Fibroblast of lung (primary cell): ENCODE measurements at places on chromosomes 4 and X.

- DNase-seq = no peak
Observed at GRCh38 chr4:165560941-165561340, 182.1 kb downstream of the CPE start.

GRCh38 chrX:55005256-55005655 is 5.1 kb downstream of the APEX2 start:
- no peak for DNase-seq

DNA sequence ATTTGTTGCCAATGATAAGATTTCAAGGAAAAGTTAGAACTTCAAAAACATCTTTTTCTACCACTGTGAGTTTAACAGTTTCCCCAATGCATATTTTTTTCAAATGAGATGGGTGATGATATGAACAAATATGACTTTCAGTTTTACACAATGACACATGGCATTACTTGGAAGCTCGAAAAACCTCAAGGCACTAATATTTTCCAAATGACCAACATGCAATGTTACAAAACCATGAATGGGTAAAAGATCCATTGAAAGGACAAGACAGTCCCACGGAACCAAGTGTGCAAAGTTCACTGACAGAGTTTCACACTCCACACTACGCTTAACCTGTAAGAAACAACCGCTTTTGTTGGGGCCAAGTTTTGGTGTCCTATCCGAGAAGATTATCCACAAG is 84.5 kb downstream of the CD99L2 start:
- no peak for DNase-seq

GRCh38 chr4:48173056-48173991 is 39.3 kb upstream of the TXK start:
- peak; percentile 68 for DNase-seq

DNA sequence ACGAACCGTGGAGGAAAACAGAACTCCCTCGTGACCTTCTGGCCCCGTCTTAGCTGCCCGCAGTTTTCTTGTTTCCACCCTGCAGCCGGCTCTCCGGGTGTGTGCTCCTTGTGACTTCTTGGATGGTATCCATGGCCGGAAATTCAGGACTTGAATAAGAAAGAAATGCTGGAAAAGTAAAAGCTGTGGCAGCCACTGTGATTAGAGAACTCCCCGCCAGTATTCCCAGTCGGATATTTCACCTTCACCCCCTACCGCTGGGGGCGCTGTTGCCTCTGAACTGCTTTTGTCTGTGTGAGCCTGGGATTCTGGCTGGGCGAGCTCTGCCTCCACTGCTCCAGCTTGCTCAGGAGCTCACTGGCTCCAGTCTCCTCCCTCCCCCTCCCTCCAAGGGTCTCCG is 41.5 kb upstream of the CYP4V2 start:
- DNase-seq = peak; percentile 53

DNA sequence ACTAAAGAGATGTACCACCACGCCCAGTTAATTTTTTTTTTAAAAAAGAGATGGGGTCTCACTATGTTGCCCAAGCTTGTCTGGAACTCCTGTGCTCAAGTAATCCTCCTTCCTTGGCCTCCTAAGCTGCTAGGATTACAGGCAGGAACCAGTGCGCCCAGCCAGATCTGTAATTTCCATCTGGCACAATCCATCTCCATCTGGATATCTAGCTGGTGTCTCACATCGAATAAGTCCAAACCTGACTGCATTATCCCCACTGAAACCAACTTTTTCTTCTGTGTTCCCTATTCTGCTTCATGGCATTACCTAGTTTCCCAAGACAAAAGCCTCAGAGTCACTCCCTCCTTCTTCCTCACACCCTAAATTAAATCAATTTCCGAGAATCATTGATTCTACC is 125.8 kb upstream of the TEX13C start:
- no peak for DNase-seq

DNA sequence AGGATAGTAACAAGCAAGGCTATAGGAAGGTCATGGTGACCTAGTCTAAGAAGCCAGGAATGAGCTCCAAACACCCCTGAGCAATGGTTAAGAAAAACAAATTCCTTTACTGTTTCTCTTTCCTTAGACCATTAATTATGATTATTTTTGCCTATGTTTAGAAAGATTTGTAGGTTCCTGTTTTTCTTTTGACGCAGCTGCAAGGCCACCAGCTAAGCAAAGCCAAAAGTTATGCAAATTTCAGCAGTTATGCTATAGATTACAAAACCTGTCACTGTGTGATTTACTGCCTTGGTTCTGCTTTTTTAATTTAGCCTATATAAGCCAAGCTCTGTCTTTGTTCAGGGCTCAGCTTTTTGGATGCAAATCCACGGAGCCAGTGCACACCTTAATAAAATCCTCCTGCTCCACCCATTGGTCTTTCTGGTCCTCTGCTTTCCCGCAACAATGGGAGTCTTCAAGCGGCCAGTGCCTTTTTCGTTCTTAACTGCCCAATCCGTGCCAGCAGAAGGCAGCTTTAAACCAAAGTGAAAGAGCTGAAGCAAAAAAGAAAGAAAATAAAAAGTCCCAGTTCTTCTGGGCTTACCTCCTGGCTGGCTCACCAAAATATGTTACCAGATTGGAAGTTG is 1.4 kb upstream of the CEP135 start:
- peak; percentile 43 for DNase-seq

- DNase-seq = no peak
Observed at GRCh38 chr4:156718226-156718625, 253.4 kb downstream of the PDGFC start.

GRCh38 chr4:27759611-27760575 is 899.3 kb downstream of the STIM2 start:
- no peak for DNase-seq

GRCh38 chr4:47990145-47990544 is 26.3 kb downstream of the CNGA1 start:
- no peak for DNase-seq

GRCh38 chr4:6123116-6123515 is 77.2 kb downstream of the JAKMIP1 start:
- no peak for DNase-seq

GRCh38 chr4:79563219-79563618 is 155.2 kb upstream of the GK2 start:
- DNase-seq = no peak

DNA sequence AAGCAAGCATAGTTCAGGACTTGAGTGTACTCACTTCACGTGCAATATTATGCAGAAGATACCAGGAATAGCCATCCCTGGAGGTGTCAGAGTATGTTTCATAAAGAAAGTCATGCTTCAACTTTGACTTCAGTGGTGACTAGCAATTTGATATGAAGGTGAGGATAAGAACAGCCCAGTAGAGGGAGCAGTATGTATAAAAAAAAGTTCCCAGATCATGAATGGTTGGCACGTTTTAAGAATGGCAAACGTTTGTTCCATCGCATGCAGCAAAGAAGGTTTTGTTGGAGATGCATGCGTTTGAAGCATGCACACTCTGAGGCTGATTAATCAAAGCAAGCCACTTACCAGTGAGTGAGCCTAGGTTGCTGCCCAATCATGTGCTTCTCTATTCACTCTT is 33.5 kb upstream of the SLITRK4 start:
- no peak for DNase-seq
